Astrocyte (in vitro differentiated cells and primary cell): ENCODE measurements at places on chromosomes 5 and 9. TPM values are rescaled to one million over a fixed set of nuclear protein-coding genes. Genes with fewer than 3 reads are reported as not detected.

- no peaks in the 10 kb centered on the region for H3K36me3 ChIP-seq
- H3K4me1 ChIP-seq = peaks cover 13% of the 10 kb centered on the region
- H3K4me3 ChIP-seq = no peak overlapping the region
- no peak for DNase-seq
- no peaks in the 10 kb centered on the region for H3K27me3 ChIP-seq
Measured at GRCh38 chr5:93676704-93677103, 64.7 kb downstream of the POU5F2 start.

GRCh38 chr5:167530548-167530947 is 760.9 kb upstream of the WWC1 start:
- no peaks in the 10 kb centered on the region for H3K27me3 ChIP-seq
- no peaks in the 10 kb centered on the region for H3K36me3 ChIP-seq
- no peak overlapping the region for H3K27ac ChIP-seq

ADCY2 gene
- total RNA-seq = 3.7 and 5.7 TPM in 2 replicates

CER1 gene
- 2.2 and 2.8 TPM in 2 replicates for total RNA-seq

- H3K27me3 ChIP-seq = no peaks in the 10 kb centered on the region
- H3K27ac ChIP-seq = no peak overlapping the region
- H3K4me3 ChIP-seq = no peak overlapping the region
- peaks cover 7% of the 10 kb centered on the region for H3K4me1 ChIP-seq
- H3K36me3 ChIP-seq = no peaks in the 10 kb centered on the region
Measured at GRCh38 chr9:104970271-104970987, 42.5 kb upstream of the ABCA1 start.

- no peaks in the 10 kb centered on the region for H3K27me3 ChIP-seq
- no peak overlapping the region for H3K27ac ChIP-seq
- H3K4me1 ChIP-seq = peaks cover 46% of the 10 kb centered on the region
- H3K36me3 ChIP-seq = peaks cover 4% of the 10 kb centered on the region
Measured at GRCh38 chr5:113058269-113058668, 81.7 kb downstream of the DCP2 start.

GRCh38 chr9:37466037-37466709 is 923 bp upstream of the ZBTB5 start:
- H3K4me3 ChIP-seq = peak overlapping the region; percentile 84
- DNase-seq = peak; percentile 68
- H3K27me3 ChIP-seq = no peaks in the 10 kb centered on the region
- H3K27ac ChIP-seq = peak overlapping the region; percentile 92

SEMA6A gene
- 21.3 and 34.2 TPM in 2 replicates for total RNA-seq

RELL2 gene
- total RNA-seq = 12.2 and 12.9 TPM in 2 replicates

PPP3R2 gene
- total RNA-seq = not detected in 2 replicates

DNA sequence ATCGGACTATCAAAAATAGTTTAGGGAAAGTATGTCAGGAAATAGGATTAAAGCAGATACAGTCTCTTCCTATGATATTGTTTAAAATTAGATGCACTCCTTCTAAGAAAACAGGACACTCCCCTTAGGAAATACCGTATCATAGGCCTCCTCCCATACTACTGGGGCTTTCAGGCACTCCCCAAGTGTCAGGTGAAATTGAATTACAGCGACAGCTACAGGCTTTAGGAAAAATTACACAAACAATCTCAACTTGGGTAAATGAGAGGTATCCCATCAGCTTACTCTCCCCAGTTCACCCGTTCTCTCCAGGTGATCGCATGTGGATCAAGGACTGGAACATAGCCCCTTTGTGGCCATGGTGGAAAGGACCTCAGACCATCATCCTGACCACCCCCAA is 110.4 kb upstream of the EPB41L4A start:
- H3K27ac ChIP-seq = no peak overlapping the region
- H3K27me3 ChIP-seq = no peaks in the 10 kb centered on the region
- no peak for DNase-seq
- H3K4me3 ChIP-seq = no peak overlapping the region
- H3K36me3 ChIP-seq = no peaks in the 10 kb centered on the region
- H3K4me1 ChIP-seq = no peaks in the 10 kb centered on the region

SARDH gene
- 2.8 and 3.7 TPM in 2 replicates for total RNA-seq

DNA sequence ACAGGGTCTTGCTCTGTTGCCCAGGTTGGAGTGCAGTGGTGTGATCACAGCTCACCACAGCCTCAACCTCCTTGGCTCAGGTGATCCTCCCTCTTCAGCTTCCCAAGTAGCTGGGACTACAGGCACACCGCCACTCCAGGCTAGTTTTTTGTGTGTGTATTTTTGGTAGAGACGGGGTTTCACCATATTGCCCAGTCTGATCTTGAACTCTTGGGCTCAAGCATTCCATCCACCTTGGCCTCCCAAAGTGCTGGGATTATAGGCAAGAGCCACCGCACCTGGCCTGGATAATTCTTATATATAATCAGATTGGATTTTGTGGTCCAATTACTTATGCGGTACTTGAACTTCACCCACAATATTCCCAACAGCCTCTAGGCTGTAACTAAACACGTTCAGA is 19.8 kb downstream of the CCDC69 start:
- H3K36me3 ChIP-seq = no peaks in the 10 kb centered on the region
- peaks cover 5% of the 10 kb centered on the region for H3K4me1 ChIP-seq
- DNase-seq = no peak

LHX6 gene
- 0.34 and 0.53 TPM in 2 replicates for total RNA-seq

- no peak for DNase-seq
- H3K4me3 ChIP-seq = no peak overlapping the region
- peaks cover 22% of the 10 kb centered on the region for H3K4me1 ChIP-seq
- no peaks in the 10 kb centered on the region for H3K27me3 ChIP-seq
- no peak overlapping the region for H3K27ac ChIP-seq
Measured at GRCh38 chr5:107805824-107806223, 135.1 kb upstream of the EFNA5 start.

- H3K4me1 ChIP-seq = no peaks in the 10 kb centered on the region
- no peaks in the 10 kb centered on the region for H3K36me3 ChIP-seq
- H3K4me3 ChIP-seq = no peak overlapping the region
- no peak for DNase-seq
- H3K27me3 ChIP-seq = no peaks in the 10 kb centered on the region
Measured at GRCh38 chr9:104686081-104686480, 8.2 kb upstream of the OR13D1 start.

GRCh38 chr5:123528878-123529277 is 16.9 kb downstream of the CSNK1G3 start:
- no peak overlapping the region for H3K4me3 ChIP-seq
- no peak for DNase-seq
- H3K4me1 ChIP-seq = no peaks in the 10 kb centered on the region
- H3K27ac ChIP-seq = no peak overlapping the region

DNA sequence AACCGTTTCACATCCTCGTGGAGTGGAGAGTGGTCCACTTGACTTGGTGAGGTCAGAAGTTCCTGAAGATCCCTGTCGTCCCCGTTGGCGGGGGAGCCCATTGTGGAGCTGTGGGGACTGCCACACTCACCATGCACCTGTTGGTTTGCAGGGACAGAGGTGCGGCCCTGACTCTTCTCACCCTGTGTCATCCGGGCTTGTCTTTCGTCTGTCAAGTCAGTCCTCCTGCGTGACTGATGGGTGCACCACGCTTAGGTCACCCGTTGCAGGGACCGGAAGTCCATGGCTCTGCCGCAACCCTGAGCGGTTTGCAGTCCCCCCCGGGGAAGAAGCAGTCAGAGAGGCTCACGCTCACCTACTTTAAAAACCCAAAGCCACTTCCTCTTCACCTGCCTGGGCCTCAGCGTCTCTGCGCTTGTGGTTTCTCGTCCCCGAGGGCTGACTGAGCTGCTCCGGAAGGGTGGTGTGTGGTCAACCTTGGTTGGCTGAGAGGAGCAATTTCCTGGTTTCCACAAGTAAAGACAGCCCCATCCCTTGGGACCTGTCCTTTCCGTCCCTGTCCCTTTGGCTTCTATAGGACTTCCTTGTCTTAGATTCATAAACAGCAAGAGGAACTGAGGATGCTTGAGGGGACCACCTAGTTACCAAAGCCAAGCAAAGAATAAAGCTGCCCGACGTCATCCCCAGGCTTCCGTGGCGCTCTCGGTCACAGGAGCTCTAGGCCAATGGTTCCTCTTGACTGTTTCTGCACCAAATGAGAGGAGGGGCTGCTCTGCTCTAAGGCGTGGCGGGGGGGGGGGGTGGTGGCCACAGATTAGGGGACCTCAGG is 53.2 kb downstream of the USP20 start:
- H3K27ac ChIP-seq = no peak overlapping the region
- no peaks in the 10 kb centered on the region for H3K27me3 ChIP-seq

AQP7 gene
- total RNA-seq = 0.65 and 1.9 TPM in 2 replicates

GRCh38 chr5:45402804-45403455 is 293.2 kb downstream of the HCN1 start:
- no peak for DNase-seq
- H3K27ac ChIP-seq = no peak overlapping the region
- H3K27me3 ChIP-seq = no peaks in the 10 kb centered on the region
- H3K4me3 ChIP-seq = no peak overlapping the region
- H3K36me3 ChIP-seq = no peaks in the 10 kb centered on the region
- H3K4me1 ChIP-seq = no peaks in the 10 kb centered on the region

DDX4 gene
- not detected in 2 replicates for total RNA-seq

FSD1L gene
- total RNA-seq = 4.7 and 7.0 TPM in 2 replicates

TNFSF8 gene
- total RNA-seq = not detected in 2 replicates

GRCh38 chr5:134541736-134542376 is 16.4 kb downstream of the JADE2 start:
- DNase-seq = no peak
- H3K4me1 ChIP-seq = no peaks in the 10 kb centered on the region
- H3K27me3 ChIP-seq = no peaks in the 10 kb centered on the region
- H3K36me3 ChIP-seq = no peaks in the 10 kb centered on the region
- no peak overlapping the region for H3K27ac ChIP-seq
- no peak overlapping the region for H3K4me3 ChIP-seq

MLLT3 gene
- total RNA-seq = 35.1 and 41.6 TPM in 2 replicates

- no peaks in the 10 kb centered on the region for H3K36me3 ChIP-seq
- H3K27ac ChIP-seq = no peak overlapping the region
- DNase-seq = no peak
- H3K4me3 ChIP-seq = no peak overlapping the region
- H3K27me3 ChIP-seq = no peaks in the 10 kb centered on the region
Measured at GRCh38 chr9:17735859-17736258, 157.0 kb downstream of the SH3GL2 start.

DNA sequence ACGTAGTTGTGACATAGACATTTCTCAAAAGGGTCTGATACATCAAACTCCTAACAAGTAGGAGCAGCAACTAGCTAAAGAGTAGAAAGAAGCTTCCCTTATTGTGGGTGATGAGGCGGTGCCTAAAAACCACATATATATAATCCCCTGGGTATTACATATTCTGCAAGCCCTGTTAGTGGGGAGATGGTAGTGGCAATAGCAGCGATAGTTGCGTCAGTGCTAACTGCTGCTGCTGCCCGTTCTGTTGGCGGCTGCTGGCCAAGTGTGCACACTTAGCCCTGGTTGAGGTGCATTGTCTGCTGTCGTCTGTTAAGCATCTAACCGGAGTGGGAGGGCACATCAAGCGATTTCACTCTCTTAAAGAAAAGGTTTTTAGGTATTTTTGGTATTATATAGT is 35.8 kb downstream of the VLDLR start:
- H3K27ac ChIP-seq = no peak overlapping the region
- H3K27me3 ChIP-seq = no peaks in the 10 kb centered on the region
- H3K4me1 ChIP-seq = peaks cover 16% of the 10 kb centered on the region
- H3K4me3 ChIP-seq = no peak overlapping the region
- DNase-seq = no peak

GRCh38 chr5:176341325-176342157 is 20.0 kb downstream of the KIAA1191 start:
- no peaks in the 10 kb centered on the region for H3K4me1 ChIP-seq
- H3K36me3 ChIP-seq = peaks cover 30% of the 10 kb centered on the region
- no peak overlapping the region for H3K4me3 ChIP-seq
- H3K27me3 ChIP-seq = no peaks in the 10 kb centered on the region
- no peak for DNase-seq

OGN gene
- total RNA-seq = not detected in 2 replicates

- no peak for DNase-seq
- no peaks in the 10 kb centered on the region for H3K36me3 ChIP-seq
- no peak overlapping the region for H3K27ac ChIP-seq
- H3K27me3 ChIP-seq = no peaks in the 10 kb centered on the region
Measured at GRCh38 chr9:1236061-1236460, 185.9 kb downstream of the DMRT2 start.

GRCh38 chr5:51380603-51381207 is 2.5 kb upstream of the ISL1 start:
- H3K27ac ChIP-seq = no peak overlapping the region
- H3K36me3 ChIP-seq = no peaks in the 10 kb centered on the region

DNA sequence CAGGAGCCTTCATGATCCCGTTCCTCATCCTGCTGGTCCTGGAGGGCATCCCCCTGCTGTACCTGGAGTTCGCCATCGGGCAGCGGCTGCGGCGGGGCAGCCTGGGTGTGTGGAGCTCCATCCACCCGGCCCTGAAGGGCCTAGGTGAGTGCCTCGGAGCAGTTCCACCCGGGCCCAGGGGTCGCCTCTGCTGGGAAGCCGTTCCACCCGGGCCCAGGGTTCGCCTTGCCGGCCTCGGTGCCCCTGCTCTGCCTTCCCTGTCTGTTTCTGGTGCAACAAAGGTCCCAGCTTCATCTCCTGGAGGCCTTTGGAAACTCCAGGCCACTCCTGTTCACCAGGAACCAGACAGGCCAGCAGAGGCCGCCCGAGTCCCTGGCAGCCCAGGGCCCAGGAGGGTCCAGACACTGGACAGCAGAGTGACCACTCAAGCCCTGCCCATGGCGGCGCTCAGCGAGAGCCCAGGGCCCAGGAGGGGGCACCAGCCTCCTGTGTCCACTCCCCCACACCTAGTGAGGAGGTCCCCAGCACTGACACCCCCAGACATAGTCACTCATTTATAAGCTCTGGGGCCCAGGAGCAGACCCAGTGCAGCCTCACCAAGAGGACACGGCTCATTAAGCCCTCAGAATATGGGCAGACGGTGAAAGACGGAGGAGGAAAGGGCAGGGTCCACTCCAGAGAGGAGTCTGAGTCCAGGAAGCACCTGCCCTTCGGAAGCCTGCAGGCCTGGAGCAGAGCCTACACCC is 7.5 kb downstream of the SLC6A19 start:
- no peaks in the 10 kb centered on the region for H3K4me1 ChIP-seq
- H3K36me3 ChIP-seq = no peaks in the 10 kb centered on the region
- no peak for DNase-seq
- no peak overlapping the region for H3K27ac ChIP-seq

PKD2L2 gene
- total RNA-seq = not detected in 2 replicates

ADAMTS13 gene
- total RNA-seq = 5.6 and 7.3 TPM in 2 replicates

PCDHGA2 gene
- total RNA-seq = 0.14 and 0.17 TPM in 2 replicates

DNA sequence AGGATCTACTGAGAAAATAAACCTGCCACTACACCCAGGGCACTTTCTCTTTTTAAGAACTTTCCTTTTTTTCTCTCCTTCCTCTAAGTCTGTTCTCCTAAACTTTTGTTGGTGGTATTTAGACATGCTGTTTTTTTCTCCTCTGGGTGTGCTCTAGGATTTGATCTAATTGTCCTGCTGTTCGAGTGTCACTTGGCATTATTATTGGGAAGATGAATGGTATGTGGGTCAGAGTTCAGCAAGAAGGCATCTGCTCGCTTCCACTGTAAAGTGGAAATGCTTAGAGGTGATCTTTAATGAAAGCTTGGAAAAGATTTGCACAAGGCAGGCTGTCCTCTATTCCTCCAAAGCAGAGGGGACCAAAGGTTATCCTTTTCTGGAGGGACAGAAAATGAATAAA is 1.3 kb upstream of the PLPPR1 start:
- H3K4me1 ChIP-seq = peaks cover 7% of the 10 kb centered on the region
- DNase-seq = no peak

DNA sequence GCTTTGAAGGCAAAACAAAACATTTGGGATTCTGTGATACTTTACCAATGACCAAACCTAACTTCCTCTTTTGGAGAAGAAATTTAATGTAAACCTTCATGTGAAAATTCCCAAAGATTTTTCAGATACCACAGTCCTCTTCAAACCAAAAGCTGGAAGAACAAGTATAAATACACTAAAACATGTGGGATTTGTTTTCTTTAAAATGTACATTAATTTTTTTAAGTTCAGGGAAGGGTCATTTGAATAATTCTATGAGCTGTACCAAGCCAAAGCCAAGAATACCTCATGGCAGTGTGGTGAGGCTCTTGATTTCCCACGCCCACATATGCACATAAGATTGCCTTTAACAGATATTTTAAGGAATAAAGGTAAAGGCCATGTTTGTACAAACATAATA is 28.4 kb upstream of the ITGA1 start:
- peak; percentile 24 for DNase-seq
